ENCODE measurements at places on chromosomes 4 and X.

- DNase-seq: no peak
Observed at GRCh38 chr4:169881769-169882168, 124.0 kb upstream of the HPF1 start.

GRCh38 chr4:128068918-128069317, 7.8 kb downstream of the LARP1B start:
- DNase-seq: no peak

DNA sequence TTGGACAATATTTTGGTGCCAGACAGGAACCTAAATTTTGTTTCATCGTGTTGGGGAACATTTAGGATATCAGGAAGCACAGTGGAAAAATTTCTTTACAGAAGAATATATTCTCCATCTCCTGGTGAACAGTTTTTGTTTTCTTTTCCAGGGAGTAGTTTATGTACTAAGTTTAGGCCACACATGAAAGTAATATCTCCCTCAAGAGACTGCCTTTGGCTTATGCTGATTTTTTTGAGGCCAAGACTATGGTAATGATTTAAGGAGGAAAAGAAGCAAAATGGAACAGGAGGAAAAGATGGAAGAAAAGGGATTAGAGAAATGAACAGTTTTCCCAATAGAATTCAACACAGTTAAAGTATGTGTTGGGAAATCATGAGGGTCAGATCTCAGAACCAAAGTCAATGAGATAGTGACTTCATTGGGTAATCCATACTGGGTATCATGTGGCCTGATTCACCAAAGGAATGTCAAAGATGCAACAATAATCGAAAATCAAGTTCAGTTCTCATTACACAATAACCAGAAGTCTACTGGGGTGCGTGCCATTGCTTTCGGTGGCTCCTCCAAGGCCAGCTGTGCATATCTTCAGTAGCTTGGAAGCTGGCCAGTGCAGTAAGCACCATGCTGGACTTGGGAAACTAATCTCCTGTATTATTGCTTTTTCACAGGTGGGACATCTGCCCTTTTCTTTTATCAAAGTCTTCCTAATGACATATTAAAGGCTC, 234.8 kb downstream of the COL25A1 start:
- DNase-seq: no peak

- DNase-seq: no peak
Observed at GRCh38 chr4:156018383-156018782, 64.7 kb upstream of the CTSO start.

GRCh38 chr4:1793496-1793840, 375 bp downstream of the FGFR3 start:
- no peak for DNase-seq

DNA sequence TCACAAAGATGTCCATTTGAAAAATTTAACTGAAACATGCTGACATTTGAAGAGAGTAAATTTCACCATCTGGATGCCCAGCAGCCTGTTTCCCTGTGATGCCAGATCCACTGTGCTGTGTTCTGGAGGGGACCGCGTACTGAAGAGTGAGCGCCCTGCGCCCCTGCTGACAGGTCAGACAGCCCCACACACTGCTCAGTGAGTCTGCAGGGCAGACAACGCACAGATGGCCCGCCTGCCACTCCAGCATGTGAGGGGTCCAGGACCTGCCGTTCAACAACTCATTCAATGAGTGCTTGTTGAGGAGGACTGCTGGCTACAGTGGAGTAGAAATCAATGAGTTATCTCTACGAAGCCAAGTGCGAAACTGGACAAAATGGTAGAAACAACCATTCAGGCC, 49.2 kb downstream of the FGFRL1 start:
- DNase-seq: no peak

GRCh38 chr4:176319704-176320339, at the start of gene SPCS3:
Gene SPCS3, plus strand, starts transcription at chr4:176319966. Its CDS starts 111 bp downstream, at chr4:176320077.
- peak; percentile 25 for DNase-seq

DNA sequence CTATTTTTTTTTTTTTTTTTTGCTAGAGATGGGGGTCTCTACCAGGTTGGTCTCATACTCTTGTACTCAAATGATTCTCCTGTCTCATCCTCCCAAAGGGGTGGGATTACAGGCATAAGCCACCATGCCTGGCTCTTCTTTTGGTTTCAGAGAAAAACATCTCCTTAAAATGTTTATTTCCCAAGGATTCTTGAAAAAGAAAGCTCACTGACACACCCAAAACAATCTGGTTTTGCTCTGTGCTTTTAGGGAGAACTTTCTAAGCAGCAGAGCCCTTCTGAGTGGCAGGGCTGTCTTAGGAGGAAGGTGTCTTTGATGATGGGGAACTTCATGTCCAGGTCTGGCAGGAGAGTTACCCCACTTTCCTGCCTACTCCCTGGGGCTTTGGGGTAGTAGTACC, 1.2 kb downstream of the SOD3 start:
- DNase-seq: no peak

GRCh38 chr4:29560452-29560851, 1159.7 kb upstream of the PCDH7 start:
- no peak for DNase-seq

- DNase-seq: no peak
Observed at GRCh38 chrX:153450114-153450948, 4.5 kb upstream of the TREX2 start.

- DNase-seq: no peak
Observed at GRCh38 chr4:14749910-14750309, 252.4 kb upstream of the CPEB2 start.

DNA sequence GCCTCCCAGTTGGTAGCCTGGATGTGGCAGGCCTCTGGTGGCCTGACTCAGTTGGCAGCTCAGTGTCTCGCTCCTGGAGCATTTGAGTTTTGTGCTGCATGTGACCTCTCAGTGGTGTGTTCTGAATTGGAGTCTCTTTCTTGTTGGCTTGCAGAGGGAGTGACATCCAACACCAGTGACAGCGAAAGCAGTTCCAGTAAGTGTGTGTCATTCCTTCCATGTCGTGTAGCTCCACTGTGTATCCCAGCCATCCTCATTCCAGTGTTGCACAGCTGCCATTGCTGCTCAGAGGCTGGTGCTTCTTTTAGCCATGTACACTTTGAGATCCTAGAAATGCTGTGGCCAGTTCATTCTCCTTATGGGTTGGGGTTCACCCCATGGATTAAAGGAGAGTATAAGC, 52.4 kb downstream of the DLG3 start:
- DNase-seq: no peak

GRCh38 chr4:77881460-77882295, 19.0 kb downstream of the MRPL1 start:
- no peak for DNase-seq

DNA sequence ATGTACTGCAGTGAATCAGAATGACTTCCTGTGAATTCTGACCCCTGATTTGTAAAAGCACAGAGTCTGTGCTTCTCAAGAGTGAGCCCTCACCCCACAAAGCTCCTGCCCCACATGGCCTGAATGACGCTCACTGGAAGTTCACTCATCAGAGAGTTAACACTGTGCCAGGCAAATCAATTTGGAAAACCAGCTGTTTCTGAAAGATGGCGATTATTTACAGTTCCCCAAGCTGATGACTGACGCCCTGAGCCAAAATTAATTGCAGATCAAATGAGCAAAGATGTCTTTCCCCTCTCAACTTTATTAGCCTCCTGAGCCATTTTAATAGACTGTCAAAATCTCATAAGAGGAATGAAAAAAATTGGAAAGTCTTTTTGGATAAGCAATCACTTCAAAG, 118.0 kb downstream of the SLC2A9 start:
- DNase-seq: no peak

GRCh38 chr4:74738464-74739143, 55.7 kb downstream of the BTC start:
- DNase-seq: no peak

- no peak for DNase-seq
Observed at GRCh38 chr4:972651-973424, 531 bp downstream of the DGKQ start.

- DNase-seq: no peak
Observed at GRCh38 chrX:147646949-147647723, 264.6 kb upstream of the FMR1 start.

DNA sequence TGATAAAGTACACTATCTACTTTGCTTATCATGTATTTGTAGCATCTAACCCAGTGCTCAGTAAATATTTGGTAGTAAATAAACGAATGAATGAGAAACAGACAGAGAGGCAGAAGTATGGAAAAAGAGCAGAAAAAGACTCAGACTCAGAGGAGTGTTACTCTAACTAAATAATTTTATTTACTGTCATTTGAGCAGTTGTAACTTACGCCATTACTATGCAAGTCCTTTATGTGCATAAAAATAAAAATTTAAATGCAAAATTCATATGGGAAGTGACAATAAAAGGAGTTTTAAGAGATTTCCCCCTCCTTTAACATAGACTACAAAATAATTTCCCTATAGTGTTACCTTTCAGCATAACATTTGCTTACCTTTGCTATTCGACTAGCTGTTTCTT, 49.5 kb downstream of the ZAR1 start:
- no peak for DNase-seq

GRCh38 chrX:34879346-34879745, 63.2 kb upstream of the FAM47B start:
- DNase-seq: no peak

DNA sequence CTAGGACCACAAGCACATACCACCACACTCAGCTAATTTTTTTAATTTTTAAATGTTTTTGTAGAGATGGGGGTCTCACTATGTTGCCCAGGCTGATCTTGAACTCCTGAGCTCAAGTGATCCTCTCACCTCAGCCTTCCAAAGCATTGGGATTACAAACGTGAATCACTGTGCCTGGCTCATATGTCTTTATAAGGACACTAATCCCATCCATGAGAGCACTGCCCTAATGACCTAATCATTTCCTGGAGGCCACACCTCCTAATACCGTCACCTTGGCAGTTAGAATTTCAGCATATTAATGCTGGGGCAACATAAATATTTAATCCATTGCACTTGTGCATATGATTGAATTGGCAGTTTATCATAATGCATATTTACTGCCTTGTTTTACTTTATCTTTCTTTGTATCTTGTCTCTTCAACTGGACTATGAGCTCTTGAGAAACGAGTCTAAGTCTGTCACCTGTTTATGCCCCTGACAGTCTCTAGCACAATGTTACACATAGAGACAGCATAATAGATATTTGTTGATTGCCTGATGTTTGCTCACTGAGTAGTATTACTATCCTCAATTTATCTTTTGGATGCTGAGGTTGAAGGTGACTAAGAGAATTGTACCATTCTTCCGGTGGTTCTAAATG, 172.0 kb downstream of the AASDH start:
- DNase-seq: no peak

- no peak for DNase-seq
Observed at GRCh38 chr4:114606245-114606644, 7.6 kb downstream of the UGT8 start.

- no peak for DNase-seq
Observed at GRCh38 chr4:112038861-112039260, 106.4 kb upstream of the FAM241A start.

- DNase-seq: no peak
Observed at GRCh38 chrX:48636776-48637175, 39.5 kb downstream of the WDR13 start.

GRCh38 chr4:81704461-81704860, 232.8 kb upstream of the RASGEF1B start:
- DNase-seq: no peak

DNA sequence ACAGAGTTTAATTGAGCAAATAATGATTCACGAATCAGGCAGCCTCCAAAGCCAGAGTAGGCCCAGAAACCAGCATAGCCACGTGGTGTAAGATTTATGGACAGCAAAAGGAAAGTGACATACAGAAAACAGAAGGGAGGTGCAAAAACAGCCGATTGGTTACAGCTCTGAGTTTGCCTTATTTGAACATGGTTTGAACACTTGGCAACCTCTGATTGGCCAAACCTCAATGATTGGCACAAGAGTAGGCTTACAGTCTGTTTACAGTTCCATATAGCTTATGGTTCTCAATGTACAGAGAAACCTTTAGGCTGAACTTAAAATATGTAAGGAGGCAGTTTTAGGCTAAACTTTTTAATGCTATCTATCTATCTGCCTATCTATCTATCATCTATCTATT, 394.8 kb downstream of the CFAP47 start:
- no peak for DNase-seq

DNA sequence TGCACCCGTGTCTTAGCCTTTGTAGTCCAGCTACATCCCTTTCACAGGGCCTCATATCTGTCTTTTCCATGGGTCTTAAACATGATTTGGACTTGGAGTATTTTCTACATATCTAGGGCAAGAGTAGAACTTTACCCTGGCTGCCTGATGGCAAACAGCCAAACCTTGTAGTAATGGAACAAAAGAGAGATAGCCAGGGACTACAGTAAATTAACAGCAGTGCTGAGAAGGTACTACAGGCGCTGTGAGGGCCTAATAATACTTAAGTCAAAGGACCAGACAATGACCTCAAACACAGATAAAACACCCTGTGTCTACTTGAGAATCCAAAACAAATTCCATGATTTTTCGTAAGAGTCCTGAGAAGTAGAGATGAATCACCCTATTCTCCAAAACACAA, 111.0 kb upstream of the WDR17 start:
- DNase-seq: no peak

- DNase-seq: no peak
Observed at GRCh38 chrX:72644946-72645345, 69.2 kb downstream of the PHKA1 start.

GRCh38 chr4:40622913-40623312, 6.8 kb downstream of the RBM47 start:
- DNase-seq: no peak

DNA sequence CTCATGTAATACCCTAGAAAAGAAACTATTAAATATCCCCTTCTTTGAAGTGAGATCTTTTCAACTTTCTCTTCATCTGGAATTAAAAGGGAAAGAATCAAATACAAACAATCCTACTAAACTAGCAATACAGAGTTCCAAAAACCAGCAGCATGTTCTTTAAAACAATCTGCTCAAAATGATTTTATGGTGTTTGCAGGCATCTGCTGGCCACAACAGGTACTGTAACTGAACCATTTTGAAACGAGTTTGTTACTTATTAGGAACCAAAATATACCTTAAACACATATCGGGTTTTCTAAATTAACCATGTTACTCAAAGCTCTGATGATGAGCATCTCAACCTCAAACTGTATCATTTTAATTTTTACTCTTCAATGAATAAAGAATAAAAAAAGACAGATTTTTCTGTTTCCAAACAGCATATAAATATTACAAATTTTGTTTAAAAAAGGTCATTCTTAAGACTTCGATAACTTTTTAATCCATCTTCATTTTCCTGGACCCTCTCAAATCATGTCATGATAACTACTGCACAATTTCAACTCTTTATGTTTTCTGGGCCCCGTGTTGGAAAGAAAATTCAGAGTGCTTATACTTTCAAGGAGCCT, 56.5 kb downstream of the ARAP2 start:
- no peak for DNase-seq

DNA sequence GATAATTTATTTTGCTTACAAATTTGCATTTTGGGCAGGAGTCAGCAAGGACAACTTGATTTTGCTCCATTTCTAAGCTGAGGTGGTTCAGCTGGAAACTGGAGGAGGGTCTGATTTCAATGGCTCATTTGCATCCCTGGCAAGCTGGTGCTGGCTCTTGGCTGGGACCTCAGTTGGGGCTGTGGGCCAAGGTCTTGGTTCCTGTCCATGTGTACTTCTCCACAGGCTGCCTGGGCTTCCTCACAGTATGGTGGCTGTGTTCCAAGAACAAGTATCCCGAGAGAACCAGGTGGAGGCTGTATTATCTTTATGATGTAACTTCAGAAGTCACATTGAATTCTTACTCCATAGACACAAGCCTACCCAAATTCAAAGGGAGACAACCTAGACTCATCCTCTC, 77.0 kb upstream of the STX18 start:
- no peak for DNase-seq

- DNase-seq: no peak
Observed at GRCh38 chr4:56259655-56260054, 127.6 kb downstream of the AASDH start.

Measured in NCI-H187 treated with DMSO at 0.1 percent for 48 hours (cell line).